ENCODE measurements at places on chromosomes 7 and 10.
A peak's percentile ranks its signal among the peaks of the same experiment; 100 is the strongest.

GRCh38 chr10:31847515-31847914, 81.1 kb downstream of the ARHGAP12 start:
- no peak for DNase-seq

GRCh38 chr7:124351950-124352349, 319.1 kb upstream of the TMEM229A start:
- DNase-seq: no peak

DNA sequence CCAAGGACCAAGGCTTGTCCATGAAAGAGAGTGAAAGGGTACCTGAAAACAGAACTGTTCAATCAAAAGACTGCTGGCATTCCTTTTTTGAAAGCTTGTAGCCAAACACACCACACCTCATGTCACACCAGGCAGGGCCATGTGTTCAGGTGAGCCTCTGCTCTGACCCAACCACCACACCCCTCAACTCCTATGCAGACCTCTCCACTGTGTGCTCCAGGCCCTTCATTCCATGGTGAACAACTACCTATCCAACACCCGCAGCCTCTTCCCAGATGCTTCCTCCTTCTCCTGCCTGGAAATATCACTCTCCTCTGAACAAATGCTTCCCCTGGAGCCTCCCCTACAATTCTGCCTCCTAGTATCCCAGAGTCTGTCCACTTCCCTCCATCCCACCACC, 166.6 kb downstream of the AVL9 start:
- DNase-seq: no peak

DNA sequence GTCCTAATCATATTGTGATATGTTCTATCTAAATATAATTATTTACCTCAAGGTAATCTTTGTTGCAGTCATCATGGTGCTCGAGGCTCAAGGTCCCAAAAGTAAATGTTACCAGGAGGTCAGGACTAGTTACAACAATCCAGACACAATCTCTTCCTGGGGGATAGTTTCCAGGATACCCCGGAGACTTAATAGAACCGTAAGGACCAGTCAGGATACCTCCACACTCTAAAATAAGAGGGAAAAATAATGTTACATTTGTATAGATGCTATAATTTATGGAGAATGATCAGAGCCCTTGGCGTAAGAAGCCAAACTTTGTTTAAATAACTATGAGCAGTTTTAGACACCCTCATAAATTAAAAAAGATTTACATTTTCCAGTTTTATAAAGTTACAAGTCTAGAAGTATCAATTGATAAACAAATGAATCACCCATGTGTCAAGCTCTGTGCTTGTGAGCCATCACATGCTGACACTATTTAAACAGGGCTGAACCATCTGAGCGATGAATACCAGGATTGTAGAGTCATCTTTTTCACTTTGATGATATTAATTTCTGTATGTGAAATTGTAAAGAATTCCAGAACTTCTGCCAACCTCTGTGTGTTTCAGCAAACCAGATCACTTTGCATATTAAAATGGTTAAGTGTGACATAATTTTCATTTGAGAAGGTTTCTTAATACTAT, 41.3 kb downstream of the CUBN start:
- no peak for DNase-seq

DNA sequence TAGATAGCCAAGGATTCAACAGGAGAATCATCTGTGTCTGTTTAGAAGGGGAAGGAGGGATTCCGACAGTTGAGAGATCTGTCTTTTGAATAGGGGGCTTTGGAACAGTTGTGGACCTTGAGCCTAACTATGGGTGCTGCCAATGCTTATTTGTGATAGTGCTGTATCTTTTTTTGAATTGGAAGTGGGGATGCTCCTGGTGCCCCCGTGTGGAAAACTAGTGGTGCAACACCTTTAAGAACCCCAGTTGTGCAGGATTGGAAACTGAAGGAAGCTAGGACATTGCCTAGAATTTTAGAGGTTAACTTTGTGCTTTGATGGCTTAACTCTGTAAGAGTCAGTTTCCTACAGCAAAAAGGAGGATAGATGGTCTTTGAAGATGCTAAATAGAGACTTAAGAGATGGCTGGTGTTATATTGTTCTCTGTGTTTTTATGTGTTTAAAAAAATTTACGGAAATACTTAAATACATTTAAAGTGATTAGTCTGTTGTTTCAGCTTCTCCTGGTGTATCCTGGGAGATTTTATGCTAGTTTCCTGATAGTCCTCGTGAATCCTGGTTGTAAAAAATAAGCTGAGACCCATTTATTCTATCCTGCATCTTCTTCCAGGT, 69.3 kb downstream of the AP3M1 start:
- peak; percentile 76 for DNase-seq

- DNase-seq: no peak
Observed at GRCh38 chr7:70153933-70154332, 555.7 kb downstream of the AUTS2 start.

DNA sequence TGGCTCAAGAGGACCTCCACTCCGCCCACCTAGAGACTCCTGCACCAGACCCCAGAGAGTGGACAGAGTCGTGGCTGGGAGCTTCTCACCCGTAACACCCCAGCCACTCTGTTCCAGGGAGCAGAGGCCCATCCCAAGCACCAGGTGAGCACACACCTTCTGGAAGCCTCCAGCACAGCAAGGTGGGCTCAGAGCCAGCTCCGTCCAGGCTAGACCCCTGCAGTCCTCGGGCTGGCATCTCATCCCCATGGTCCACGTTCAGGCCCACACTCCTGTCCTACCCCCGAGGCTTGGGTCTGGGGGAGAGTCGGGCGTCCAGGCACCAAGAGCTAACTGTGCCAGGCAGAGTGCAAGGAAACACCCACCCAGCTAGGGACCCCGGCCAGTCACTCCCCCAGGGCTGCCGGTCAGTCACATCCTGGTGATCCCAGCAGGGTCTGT, 13.2 kb downstream of the PDGFA start:
- DNase-seq: no peak
